ENCODE measurements at places on chromosomes 3 and 15. TPM values are rescaled to one million over a fixed set of nuclear protein-coding genes. Genes with fewer than 3 reads are reported as not detected.

- no peak for DNase-seq
These were observed 91.8 kb downstream of the DNAJB8 start for GRCh38 chr3:128374746-128375445.

The ASB14 gene
- total RNA-seq: not detected

- DNase-seq: no peak
These were observed 32.9 kb downstream of the CRYGS start for GRCh38 chr3:186511245-186511644.

- no peak for DNase-seq
These were observed 168.1 kb downstream of the VPS13C start for GRCh38 chr15:61892140-61892539.

The SLC27A2 gene
- total RNA-seq: not detected

DNA sequence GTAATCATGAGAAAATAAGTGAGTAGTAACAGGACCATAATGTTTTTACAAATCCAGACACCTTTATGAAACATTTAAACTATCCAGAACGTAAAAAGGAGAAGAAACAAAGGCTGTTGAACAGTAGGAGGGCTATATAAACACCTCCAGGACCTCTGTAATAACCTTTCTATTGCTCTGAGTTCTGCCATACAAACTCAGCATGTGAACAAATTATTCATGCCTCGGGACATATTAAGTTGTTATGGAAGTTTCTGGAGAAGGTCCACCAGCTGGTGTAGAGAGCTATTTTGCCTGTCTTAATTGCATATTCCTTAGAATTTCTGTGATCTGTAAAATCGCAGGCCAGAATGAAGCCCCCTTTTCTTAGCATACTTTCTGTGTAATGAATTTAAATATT is 256.3 kb downstream of the UBE2E2 start:
- DNase-seq: no peak

- no peak for DNase-seq
These were observed 91.5 kb downstream of the ST6GAL1 start for GRCh38 chr3:187021748-187022402.
